ENCODE measurements at places on chromosomes 2 and 18. TPM values are rescaled to one million over a fixed set of nuclear protein-coding genes. Genes with fewer than 3 reads are reported as not detected.
A peak's percentile ranks its signal among the peaks of the same experiment; 100 is the strongest.

The CYP27C1 gene
- total RNA-seq, result not detected

The SCG2 gene
- total RNA-seq, result 4.9 TPM

The RRM2 gene
- total RNA-seq, result 1.2 TPM

The CAPN13 gene
- total RNA-seq, result 1.1 TPM

GRCh38 chr2:28633746-28634145 lies 117.9 kb upstream of the PPP1CB start:
- H3K4me3 ChIP-seq, result no peak overlapping the region
- no peaks in the 10 kb centered on the region for H3K36me3 ChIP-seq
- peaks cover 94% of the 10 kb centered on the region for H3K4me1 ChIP-seq
- H3K27me3 ChIP-seq, result no peaks in the 10 kb centered on the region

- peaks cover 7% of the 10 kb centered on the region for H3K4me1 ChIP-seq
- no peak overlapping the region for H3K4me3 ChIP-seq
- no peak for DNase-seq
- H3K36me3 ChIP-seq, result no peaks in the 10 kb centered on the region
- no peaks in the 10 kb centered on the region for H3K27me3 ChIP-seq
Measured at GRCh38 chr2:209431701-209432100, 7.9 kb downstream of the MAP2 start.

- no peaks in the 10 kb centered on the region for H3K36me3 ChIP-seq
- H3K27ac ChIP-seq, result no peak overlapping the region
- H3K4me3 ChIP-seq, result no peak overlapping the region
Measured at GRCh38 chr2:127893033-127893432, 7.3 kb upstream of the AMMECR1L start.

GRCh38 chr18:21364471-21364870 lies 122.4 kb downstream of the GREB1L start:
- no peak overlapping the region for H3K27ac ChIP-seq
- no peaks in the 10 kb centered on the region for H3K27me3 ChIP-seq
- DNase-seq, result no peak
- no peak overlapping the region for H3K4me3 ChIP-seq
- no peaks in the 10 kb centered on the region for H3K36me3 ChIP-seq

- no peak for DNase-seq
- no peaks in the 10 kb centered on the region for H3K27me3 ChIP-seq
- no peak overlapping the region for H3K27ac ChIP-seq
- H3K4me1 ChIP-seq, result no peaks in the 10 kb centered on the region
Measured at GRCh38 chr2:129242269-129242668, 737.2 kb upstream of the RAB6C start.

DNA sequence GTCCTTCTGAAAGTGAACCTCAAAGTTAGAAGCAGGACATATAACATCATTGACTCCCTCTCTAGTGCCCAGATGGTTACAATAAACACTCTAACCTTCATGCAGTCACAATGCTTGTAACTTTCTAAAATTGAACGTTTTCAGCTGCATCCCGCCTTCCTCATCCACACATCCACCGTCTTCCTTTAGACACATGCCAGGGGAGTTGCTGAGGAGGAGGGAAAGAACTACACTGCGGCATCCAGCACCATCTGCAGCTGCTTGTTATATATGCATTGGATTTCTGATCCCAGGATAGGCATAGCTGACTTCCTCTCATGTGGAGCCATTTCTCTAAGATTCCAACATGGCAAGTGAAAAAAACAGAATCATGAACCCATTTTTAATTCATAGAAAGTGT lies 96.8 kb downstream of the FBXO15 start:
- H3K4me1 ChIP-seq, result no peaks in the 10 kb centered on the region
- H3K27me3 ChIP-seq, result no peaks in the 10 kb centered on the region
- H3K27ac ChIP-seq, result no peak overlapping the region
- no peak overlapping the region for H3K4me3 ChIP-seq

- H3K27ac ChIP-seq, result no peak overlapping the region
- no peak for DNase-seq
- H3K4me3 ChIP-seq, result no peak overlapping the region
- peaks cover 3% of the 10 kb centered on the region for H3K4me1 ChIP-seq
- no peaks in the 10 kb centered on the region for H3K27me3 ChIP-seq
Measured at GRCh38 chr2:203675086-203675485, 31.4 kb upstream of the CD28 start.

DNA sequence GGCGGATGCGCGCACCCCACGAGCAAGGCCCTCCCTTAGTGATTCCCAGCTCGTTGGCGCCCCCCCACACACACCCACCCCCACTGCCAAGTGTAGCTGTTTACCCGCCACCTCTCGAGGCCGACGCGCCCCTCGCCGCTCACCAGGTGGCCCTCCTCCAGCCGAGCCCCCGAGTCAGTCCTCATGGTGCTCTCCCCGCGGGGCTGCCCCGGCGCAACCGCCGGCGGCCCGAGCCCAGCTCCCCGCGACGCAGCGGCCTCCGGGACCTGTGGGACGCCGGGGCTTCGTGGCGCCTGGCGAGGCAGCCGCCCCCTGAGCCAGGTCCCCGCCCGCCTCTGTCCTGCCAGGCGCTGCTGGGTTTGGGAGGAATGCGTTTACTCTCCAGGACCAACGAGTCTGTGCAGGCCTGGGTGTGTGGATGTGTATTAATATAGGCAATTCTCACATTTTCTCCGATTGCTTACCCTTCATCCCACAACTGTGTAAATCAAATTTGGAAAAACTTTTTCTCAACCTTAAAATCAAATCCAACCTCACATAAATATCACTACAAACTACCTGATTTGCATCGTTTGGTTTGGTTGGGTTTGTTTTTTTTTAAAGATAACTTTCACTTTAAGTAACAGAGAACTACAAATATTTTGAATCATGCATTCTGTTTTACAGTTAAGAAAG lies at the start of gene TMEM237:
Gene TMEM237 (minus strand): TSS at position 288 of the 675 bp plus-strand sequence. CDS start 103 bp downstream, at position 185.
- no peaks in the 10 kb centered on the region for H3K27me3 ChIP-seq
- no peak for DNase-seq
- H3K27ac ChIP-seq, result peak within 1 kb of the TSS; percentile 93
- peaks cover 8% of the 10 kb centered on the region for H3K4me1 ChIP-seq

GRCh38 chr2:144582651-144583380 lies 62.9 kb upstream of the ZEB2 start:
- H3K4me1 ChIP-seq, result peaks cover 26% of the 10 kb centered on the region
- H3K27me3 ChIP-seq, result no peaks in the 10 kb centered on the region
- H3K4me3 ChIP-seq, result peak overlapping the region; percentile 18

GRCh38 chr2:242044313-242044590 lies 174.7 kb downstream of the RTP5 start:
- no peaks in the 10 kb centered on the region for H3K27me3 ChIP-seq
- H3K4me3 ChIP-seq, result no peak overlapping the region
- H3K27ac ChIP-seq, result no peak overlapping the region
- DNase-seq, result no peak

DNA sequence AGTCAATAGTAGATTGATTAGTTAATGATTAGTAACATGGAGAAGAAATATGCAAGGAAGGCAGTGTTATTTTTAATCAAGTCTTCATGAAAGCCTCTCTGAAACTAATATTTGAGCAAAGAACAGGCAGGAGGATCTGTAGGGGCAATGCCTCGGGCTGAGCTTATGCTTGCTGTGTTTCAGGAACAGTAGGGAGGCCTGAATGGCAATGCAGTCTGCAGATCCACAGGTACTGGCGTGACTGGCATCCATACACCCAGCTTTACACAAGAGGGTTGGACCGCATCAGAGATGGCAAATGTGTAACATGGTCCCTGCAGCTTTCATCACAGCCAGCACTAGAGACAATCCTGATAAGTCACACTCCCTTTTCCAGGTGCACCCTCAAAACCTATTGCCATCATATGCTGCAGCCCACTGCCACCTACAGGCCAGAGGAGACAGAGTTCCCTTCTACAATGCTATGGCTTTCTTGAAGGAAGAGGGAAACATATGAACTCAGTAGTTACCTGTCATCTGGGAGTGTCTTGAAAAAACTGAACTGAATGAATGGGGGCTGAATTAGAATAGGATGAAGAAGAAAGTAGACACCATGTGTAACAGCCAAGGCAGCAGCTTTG lies 582.4 kb upstream of the RAB6C start:
- no peaks in the 10 kb centered on the region for H3K27me3 ChIP-seq
- H3K36me3 ChIP-seq, result no peaks in the 10 kb centered on the region
- H3K4me1 ChIP-seq, result no peaks in the 10 kb centered on the region
- H3K4me3 ChIP-seq, result no peak overlapping the region

DNA sequence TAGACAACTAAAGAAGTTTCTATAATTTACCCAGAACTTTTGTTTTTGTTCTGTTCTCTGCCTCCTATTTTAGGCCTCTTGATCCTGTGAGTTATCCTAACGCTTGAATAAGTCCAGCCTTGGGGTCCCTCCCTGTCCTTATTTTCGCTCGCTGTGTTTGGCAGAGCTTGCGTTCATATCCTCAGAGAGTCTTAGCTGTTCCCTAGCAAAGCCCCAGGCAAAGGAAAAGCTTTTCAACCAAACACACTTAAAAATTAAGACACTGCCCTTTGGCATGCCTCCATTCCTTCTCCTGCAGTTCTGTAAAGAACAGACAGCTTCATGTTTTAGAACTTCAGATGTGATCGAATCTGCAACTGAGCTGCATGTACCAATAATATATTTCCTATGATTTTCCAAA lies 517.2 kb downstream of the SUCLG1 start:
- H3K27me3 ChIP-seq, result no peaks in the 10 kb centered on the region
- no peak for DNase-seq
- H3K4me3 ChIP-seq, result no peak overlapping the region
- H3K36me3 ChIP-seq, result no peaks in the 10 kb centered on the region
- no peak overlapping the region for H3K27ac ChIP-seq

DNA sequence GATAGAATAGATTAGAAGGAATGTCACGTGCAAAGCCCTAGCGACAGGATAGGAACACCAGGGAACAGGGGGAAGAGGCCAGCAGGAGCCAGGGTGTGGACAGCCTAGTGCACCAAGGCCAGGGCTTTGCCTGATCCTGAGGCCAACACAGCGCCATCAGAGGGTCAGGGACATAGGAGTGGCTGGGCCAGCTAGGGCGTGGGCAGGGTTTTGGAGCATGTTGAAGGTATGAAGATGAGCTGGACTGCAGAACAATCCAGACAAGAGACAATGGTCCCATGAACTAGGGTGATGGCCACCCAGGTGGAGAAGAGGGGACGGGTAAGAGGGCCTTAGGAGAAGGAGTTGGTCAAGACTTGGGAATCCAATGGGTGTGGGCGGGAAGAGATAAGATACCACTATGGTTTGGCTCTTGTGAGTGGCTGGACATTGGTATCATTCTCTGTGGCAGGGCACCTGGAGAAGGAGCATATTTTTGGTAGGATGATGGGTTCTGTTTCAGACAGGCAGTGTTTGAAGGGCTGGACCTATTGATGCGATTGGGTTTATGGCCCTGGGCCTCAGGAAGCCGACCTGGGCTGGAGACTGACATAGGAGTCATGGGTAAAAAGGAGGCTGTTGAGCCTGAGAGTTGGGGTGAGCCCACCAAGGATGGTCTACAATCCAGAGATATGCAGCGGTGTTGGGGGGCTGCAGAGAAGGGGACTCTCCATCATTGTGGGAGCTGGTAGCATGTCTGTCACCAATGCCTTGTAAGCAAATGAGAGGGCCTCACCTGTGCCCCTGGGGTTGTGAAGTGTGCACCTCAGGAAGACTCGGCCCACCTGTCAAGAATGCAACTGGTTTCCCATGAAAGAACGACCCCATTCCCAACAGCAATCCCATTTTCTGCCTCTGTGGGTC lies 2.0 kb upstream of the HS1BP3 start:
- H3K27ac ChIP-seq, result peak overlapping the region; percentile 88
- H3K4me1 ChIP-seq, result peaks cover 20% of the 10 kb centered on the region
- H3K36me3 ChIP-seq, result no peaks in the 10 kb centered on the region
- DNase-seq, result no peak
- no peak overlapping the region for H3K4me3 ChIP-seq

All from thoracic aorta (tissue), 2 donors.